ENCODE measurements at places on chromosomes 6 and 20.
A peak's percentile ranks its signal among the peaks of the same experiment; 100 is the strongest.

GRCh38 chr20:63493563-63494020 lies 5.3 kb downstream of the EEF1A2 start:
- no peak for DNase-seq

DNA sequence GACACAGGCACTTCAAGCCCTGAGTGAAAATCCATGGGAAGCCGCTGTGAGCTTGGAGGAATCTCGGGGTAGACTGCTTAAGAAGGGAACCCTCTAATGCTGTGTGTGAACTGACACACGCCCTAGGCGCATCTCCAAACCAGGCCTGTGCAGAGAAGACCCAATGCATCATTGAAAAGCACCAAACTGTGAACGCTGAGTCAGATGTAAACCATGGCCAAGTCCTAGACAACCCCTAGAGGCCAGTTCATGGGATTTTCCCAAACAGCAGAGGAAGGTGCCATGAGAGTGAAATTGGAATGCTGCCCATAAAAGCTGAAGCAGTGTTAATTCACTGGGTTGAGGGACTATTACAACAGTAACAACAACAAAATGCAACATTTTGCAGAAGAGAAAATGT lies 296.5 kb downstream of the SMOC2 start:
- DNase-seq = no peak

- no peak for DNase-seq
Observed at GRCh38 chr6:65091561-65091960, 615.5 kb downstream of the EYS start.

DNA sequence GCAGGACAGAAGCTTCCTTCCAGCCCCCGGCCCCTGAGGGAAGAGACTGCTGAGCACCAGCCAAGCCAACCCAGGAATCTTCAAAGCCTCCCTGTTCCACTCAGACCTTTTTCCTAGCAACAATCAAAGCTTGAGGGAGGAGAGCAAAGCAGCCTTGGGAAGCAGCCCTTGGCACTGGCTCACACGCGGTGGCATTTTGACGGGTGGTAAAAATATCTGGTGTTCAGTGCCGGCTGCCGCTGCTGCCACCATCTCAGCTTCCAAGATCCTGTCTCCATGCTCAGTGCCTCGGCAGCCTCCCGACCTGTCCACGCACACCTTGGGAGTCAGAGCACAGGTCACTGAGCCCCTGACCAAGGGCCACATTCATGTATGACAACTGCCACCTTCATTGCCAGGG lies 170.1 kb downstream of the LRFN2 start:
- no peak for DNase-seq

- DNase-seq = peak; percentile 83
Observed at GRCh38 chr6:36368921-36369865, 18.3 kb downstream of the ETV7 start.

- DNase-seq = no peak
Observed at GRCh38 chr20:17795501-17796071, 95.8 kb downstream of the BANF2 start.

All from NCI-H2171 (cell line).